ENCODE measurements at places on chromosomes 4 and X.
A peak's percentile ranks its signal among the peaks of the same experiment; 100 is the strongest.

DNA sequence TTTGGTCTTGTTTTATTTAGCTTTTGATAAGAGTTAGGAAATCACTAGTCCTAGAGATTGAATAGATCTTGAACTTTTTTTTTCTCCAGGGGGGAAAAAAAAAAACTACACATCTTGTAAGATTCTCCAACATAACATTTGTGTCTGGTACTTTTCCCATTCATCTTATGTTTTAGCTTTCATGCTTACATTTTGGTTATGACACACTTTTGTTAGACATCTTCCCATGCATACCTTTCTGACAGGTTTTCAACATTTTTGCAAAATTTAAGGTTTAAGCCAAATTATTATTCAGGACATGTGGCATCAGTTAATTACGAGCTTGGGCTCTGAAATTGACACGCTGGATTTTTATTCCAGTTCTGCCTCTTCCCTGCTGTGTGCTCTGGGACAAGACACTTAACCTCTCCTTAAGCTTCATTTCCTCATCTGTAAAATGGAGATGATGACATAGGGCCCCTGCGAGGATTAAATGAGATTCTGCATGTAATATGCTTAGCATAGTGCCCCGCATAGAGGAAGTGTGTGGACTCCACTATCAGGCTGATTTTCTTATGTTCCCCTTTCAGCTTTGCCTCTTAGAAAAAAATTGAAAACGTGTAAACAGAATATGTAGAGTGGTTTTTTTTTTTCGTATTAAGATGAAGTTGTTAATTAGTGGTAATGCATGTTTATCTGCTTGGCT, 5.3 kb downstream of the KIT start:
- no peak for DNase-seq

GRCh38 chr4:155578219-155578618, 88.4 kb upstream of the GUCY1A1 start:
- no peak for DNase-seq

- DNase-seq = no peak
Observed at GRCh38 chr4:84389406-84389805, 109.7 kb downstream of the NKX6-1 start.

GRCh38 chrX:37926700-37927099, 79.3 kb upstream of the DYNLT3 start:
- DNase-seq = peak; percentile 16

- no peak for DNase-seq
Observed at GRCh38 chr4:69493515-69493914, 2.2 kb downstream of the UGT2B4 start.

All from NCI-H1105 (cell line).